Glutamatergic neuron (in vitro differentiated cells): ENCODE measurements at places on chromosomes 1 and 21. TPM values are rescaled to one million over a fixed set of nuclear protein-coding genes. Genes with fewer than 3 reads are reported as not detected.

Gene FCRL6
- not detected for total RNA-seq

Gene LCE2B
- total RNA-seq: not detected

Gene CELF3
- 274 TPM for total RNA-seq

Gene CLCA4
- total RNA-seq: not detected

Gene PRAMEF18
- not detected for total RNA-seq

Gene AZIN2
- total RNA-seq: 7.0 TPM

Gene ZP4
- not detected for total RNA-seq

DNA sequence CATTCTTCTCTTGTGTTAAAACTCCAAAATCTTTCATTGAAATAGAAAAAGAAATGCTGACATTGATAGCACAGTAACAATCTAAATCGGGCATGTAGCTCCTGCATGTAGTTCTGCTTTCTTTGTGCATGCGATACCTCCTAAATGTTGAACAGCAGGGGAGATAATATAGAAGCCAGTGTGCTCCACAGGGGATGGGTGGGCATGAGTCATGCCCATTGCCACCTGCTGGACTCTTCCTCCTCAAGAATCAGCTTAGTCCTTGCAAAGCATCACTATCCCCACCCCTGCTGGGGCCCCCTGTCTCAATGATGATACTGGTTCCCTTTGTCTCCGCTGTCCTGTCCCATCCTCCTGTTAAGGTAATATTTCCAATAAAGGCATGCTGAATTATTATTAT is 203.0 kb downstream of the RWDD3 start:
- no peak for DNase-seq

DNA sequence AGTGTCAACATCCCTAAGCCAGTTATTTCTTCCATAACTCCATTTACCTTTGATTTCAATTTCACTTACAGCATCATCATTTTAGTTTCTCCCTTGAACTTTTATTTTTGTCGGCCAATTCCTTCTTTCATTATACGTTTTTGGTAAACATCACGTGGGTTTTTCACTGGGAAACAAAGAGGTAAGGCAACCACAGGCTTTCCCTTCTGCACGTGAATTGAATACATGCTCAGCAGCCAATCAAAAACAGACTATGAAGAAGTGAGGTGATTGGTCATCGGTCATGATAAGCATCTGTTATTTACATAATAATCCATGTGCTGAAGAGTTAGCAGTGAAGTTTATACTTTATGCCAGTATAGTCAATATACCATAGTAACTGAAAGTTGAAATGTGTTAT is 98.7 kb downstream of the NCAM2 start:
- DNase-seq: no peak

DNA sequence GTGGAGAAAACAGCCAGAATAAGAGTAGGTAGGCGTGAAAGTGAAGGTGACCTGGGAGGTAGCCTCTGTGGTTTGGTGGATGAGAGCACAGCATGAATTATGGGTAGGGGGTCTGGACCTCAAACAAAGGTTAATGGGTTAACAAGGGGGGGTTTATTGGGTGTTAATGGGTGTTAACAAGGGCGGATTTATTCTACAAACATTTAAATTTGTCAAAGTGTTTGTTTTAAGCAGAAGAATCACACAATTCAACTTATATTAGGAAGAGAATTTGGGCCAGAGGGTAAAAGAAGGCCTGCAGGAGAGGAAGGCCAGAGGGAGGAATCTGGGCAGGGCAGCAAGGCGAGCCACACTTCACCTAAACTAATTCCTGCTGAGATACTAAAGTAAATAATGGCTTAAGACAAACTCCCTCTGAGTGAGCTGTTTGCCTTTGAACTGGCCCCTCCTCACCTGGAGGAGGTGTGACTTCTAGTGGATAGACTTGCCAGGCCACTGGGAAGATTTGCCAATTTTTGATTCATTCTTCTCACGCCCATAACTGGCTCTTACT is 191.7 kb downstream of the GIPC2 start:
- no peak for DNase-seq

DNA sequence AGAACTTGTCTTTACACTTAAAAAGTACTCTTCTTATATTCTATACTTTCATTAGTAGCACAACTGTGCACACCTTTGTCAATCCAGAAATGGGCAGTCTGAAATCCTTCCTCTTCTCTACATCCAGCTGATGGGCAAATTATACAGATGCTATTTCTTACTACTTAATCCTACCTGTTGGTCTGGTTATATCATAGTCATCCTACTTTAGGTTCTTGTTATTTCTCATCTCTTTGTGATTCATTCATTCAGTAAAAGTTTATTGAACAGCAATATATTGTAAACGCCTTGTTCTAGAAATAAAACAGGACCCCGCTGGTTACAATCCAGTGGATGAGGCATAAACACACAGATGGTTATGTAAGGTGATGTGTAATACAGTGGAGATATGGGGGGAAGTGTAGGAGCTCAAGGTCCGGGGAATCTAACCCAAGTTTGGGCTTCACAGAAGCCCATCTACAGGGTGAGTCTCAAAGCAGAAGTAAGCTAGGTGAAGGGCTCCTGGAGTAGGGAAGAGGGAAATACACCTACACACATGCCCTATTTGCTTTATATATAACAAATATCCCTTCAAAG is 11.8 kb upstream of the FUBP1 start:
- no peak for DNase-seq

DNA sequence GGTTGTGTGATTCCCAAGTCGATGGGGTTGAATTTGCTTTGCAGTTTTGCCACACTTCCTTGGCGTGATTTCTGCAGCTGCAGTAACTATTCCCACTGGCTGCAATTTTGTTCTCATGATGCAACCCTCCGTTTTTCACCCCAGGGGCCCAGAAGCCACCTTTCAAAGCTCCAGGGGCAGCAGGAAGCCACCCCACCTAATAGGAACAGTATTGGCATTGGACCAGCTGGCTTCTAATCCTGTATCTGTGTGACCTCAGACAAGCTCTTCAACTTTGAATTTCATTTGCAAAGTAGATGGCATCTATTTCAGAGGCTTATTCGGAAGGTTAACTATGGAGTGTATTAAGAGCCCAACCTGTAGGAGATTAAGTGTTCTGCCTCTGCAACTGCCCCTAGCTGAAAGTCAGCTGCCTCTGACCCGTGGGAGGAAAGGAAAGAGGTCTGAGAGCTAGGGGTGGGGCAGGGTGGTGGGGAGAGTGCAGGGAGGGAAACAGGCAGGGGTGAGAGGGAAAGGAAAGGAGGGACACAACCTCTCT is 12.6 kb downstream of the C1orf115 start:
- DNase-seq: no peak

DNA sequence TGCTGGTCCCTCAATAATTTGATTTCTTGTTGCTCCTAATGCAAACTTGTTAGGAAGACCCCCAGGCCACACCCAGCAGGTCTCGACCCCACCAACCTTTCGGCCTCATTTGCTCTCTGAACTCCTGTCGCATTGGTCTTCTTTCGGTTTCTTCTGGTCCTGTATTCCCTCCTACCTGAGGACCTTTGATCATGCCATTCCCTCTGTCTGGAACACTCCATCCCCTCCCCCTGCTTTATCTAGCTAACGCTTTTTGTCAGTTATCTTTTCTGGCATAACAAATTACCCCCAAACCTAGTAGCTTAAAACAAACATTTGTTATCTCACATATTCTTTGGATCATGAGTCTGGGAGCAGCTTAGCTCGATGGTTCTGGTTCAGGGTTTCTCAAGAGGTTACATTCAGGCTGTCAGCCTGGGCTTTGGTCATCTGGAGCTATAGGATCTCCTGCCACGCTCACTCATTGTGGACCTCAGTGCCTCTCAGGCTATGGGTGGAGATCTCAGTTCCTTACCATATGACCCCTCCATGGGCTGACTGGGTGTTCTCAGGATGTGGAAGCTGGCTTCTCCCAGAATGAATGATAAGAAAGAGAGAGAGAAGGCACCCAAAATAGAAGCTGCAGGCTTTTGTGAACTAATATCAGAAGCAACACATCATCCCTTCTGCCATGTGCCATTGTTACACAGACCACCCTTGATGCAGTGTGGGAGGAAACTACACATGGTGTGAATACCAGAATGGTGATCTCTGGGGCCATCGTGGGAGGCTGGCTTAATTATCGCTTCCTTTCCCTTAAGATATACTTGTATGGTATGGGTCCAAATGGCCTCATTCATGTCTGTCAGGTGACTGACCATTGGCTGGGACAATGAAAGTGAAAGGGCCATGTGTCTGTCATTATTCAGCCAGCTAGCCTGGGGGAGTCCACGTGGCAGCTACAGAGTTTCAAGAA is 29.1 kb upstream of the BCAR3 start:
- DNase-seq: no peak

GRCh38 chr1:82423174-82423815 is 622.6 kb downstream of the ADGRL2 start:
- DNase-seq: no peak

DNA sequence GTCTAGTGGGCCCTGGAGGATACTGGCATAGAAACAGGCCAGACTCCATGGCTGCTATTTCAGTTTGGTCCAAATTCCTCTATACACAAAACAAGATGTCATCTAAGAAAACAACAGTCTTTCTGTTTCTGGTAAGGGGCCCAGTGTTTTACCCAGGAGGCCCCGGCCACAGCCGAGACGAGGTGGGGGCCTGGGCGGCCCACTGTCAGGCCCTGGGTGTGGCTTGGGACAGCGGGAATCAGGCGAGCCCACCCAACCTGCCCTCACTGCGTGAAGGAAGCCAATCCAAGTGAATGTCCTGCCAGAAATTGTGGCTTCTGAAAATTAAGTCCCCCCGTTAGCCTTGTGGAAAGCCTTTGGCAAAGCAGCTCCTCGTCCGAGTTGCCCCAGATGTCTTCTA is 31.2 kb upstream of the GPR153 start:
- no peak for DNase-seq

DNA sequence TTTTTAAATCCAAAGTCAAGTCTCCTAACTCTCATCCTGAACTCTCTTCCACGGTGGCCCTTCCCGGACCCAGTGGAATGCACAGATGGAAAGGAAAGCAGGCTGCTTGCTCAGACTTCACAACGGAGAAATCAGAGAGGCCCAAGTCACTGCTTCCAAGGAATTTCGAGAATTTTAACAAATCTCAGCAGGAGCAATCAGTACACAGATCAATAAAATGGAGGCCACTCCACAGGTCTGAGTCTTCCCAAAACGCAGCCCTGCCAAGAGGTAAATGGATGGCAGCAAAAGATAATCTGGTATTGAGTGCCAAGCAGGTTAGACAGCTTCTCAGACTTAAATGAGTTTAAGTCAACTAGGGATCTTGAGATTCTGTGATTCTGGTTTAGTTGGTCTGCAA is 81.1 kb upstream of the TIAM1 start:
- no peak for DNase-seq

DNA sequence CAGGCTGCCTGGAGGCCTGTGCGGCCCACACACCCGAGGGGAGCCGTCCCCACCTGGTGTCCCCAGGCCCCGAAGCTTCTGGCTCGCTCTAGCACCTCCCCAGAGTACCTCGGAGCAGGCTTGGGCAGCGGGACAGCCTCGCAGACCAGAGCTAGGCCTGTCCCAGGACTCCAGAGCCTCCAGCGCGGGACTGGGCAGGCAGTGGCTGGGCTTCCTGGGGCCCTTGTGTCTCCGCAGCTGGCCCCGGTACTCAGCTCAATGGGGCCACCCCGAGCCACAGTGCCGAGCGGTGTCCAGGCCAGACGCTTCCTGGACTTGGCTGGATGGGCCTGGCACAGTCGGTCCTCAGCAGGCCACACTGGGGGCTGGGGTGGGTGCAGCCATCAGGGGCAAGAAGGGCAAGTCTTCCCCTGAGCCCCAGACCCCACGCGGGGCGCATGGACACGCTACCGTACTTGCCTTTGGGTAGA is 4.9 kb downstream of the SCNN1D start:
- DNase-seq: peak; percentile 19

DNA sequence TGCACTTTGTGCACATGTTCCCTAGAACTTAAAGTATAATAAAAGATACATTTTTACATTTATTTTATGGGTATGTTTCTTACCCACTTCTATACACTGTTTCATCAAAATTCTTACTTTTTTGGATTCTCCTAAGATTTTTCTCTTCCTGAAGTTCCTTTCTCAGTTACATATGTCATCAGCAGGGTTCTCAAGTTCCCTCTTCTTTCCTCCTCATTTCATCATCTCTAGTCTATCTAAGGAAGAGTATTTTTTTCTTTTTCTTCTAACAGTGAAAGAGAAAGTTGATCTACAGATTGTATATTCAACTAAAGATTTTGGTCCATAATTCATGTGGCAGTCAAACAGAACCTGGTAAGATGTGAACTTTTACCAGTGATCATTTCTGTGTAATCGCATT is 41.2 kb upstream of the CYYR1 start:
- no peak for DNase-seq

DNA sequence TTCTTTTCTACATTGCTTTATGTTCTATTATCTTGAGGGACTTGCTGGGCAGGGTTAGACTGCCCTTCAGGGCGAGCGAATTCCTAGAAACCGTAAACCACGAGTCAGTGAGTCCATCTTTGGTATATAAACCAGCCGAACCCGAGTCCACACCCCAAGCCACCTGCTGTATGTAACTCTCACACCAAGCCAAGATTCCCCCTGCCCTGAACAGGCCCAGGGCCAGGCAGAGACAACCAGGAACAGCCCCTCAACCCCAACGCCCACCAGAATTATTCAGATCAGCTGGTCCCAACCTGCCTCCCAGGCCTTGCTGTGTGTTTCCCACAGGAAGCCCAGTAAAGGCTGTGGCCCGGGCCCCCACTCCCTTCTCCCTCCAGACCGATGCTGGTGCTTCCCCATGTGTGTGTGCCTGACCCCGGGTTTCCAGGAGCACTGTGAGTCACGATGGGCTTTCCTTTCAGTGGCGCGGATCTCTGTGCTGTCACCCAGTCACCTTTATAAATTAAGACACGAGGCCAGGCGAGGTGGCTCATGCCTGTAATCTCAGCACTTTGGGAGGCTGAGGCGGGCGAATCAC is 17.1 kb downstream of the KIF17 start:
- DNase-seq: no peak

DNA sequence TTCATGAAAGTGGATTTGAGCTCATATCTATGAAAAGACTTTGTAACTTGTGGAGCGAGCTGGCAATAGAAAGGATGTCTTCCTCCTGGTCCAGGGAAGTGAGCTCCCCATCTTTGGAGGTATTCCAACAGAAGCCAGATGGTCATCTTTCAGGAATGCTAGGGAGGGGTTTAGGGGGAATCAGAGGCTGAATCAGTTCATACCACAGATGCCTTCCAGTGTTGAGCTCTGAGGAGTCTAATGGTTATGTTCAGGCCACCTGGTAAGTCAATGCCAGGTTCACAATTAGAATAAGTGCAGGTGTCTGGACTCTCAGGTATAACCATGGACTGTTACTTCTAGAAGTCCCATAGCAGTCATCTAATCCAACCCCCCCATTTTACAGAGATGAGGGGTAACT is 119.1 kb downstream of the ACTL8 start:
- no peak for DNase-seq
